ENCODE measurements at places on chromosomes 16 and 17. TPM values are rescaled to one million over a fixed set of nuclear protein-coding genes. Genes with fewer than 3 reads are reported as not detected.

The SNN gene
- total RNA-seq = 66.9 TPM

The ZNF423 gene
- 11.4 TPM for total RNA-seq

The C1QTNF1 gene
- 31.1 TPM for total RNA-seq

The ADGRG3 gene
- 9.6 TPM for total RNA-seq

The MYO15A gene
- 0.39 TPM for total RNA-seq

GRCh38 chr17:6145946-6146345, 75.8 kb downstream of the WSCD1 start:
- no peak for DNase-seq
- H3K36me3 ChIP-seq = no peaks in the 10 kb centered on the region
- no peaks in the 10 kb centered on the region for H3K4me1 ChIP-seq
- no peak overlapping the region for H3K4me3 ChIP-seq
- H3K27me3 ChIP-seq = peaks cover 14% of the 10 kb centered on the region

DNA sequence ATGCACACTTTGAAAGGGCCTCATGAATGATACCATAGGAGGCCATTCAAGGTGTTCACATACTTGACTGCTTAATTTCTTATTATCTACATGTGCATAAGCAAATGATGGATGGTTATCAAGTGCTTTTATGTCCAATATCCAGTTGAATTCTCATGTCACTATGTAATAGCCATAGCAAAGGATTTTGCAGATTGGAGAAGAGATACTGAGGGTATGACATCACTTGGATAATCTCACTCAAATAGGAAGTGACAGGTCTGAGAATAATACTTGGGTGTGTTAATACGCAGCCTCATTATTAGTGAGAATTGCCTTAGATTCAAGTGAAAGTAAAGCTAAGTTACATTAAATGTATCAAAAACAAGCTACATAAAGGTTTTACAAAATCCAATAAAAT, 1208.6 kb downstream of the CDH11 start:
- H3K27ac ChIP-seq = no peak overlapping the region
- H3K36me3 ChIP-seq = no peaks in the 10 kb centered on the region
- no peaks in the 10 kb centered on the region for H3K4me1 ChIP-seq
- no peak for DNase-seq
- no peak overlapping the region for H3K4me3 ChIP-seq
- no peaks in the 10 kb centered on the region for H3K27me3 ChIP-seq

GRCh38 chr17:28421787-28422305, 15.8 kb upstream of the SLC46A1 start:
- no peak for DNase-seq
- H3K36me3 ChIP-seq = no peaks in the 10 kb centered on the region
- H3K4me1 ChIP-seq = no peaks in the 10 kb centered on the region
- H3K27me3 ChIP-seq = no peaks in the 10 kb centered on the region
- H3K4me3 ChIP-seq = no peak overlapping the region

GRCh38 chr17:6843241-6843880, 11.8 kb upstream of the TEKT1 start:
- no peak overlapping the region for H3K4me3 ChIP-seq
- H3K27ac ChIP-seq = no peak overlapping the region
- no peaks in the 10 kb centered on the region for H3K27me3 ChIP-seq
- no peak for DNase-seq
- no peaks in the 10 kb centered on the region for H3K4me1 ChIP-seq

GRCh38 chr17:79501910-79502309, 108.9 kb downstream of the RBFOX3 start:
- no peak overlapping the region for H3K4me3 ChIP-seq
- H3K4me1 ChIP-seq = no peaks in the 10 kb centered on the region
- H3K27ac ChIP-seq = no peak overlapping the region
- no peaks in the 10 kb centered on the region for H3K36me3 ChIP-seq
- H3K27me3 ChIP-seq = no peaks in the 10 kb centered on the region

DNA sequence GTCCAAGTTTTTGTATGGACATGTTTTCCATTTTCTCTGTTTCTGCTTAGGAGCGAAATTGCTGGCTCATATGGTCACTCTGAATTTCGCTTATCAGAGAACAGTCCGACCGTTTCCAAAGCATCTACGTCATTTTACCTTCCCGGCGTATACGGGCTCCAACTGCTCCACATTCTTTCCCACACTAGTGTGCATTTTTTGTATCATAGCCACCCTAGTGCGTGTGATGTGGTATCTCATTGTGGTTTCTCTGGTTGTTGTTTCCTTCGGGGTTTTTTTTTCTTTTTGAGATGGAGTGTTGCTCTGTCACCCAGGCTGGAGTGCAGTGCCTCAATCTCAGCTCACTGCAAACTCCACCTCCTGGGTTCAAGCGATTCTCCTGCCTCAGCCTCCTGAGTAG, 31.0 kb upstream of the BHLHA9 start:
- H3K27me3 ChIP-seq = no peaks in the 10 kb centered on the region
- peaks cover 5% of the 10 kb centered on the region for H3K4me1 ChIP-seq

DNA sequence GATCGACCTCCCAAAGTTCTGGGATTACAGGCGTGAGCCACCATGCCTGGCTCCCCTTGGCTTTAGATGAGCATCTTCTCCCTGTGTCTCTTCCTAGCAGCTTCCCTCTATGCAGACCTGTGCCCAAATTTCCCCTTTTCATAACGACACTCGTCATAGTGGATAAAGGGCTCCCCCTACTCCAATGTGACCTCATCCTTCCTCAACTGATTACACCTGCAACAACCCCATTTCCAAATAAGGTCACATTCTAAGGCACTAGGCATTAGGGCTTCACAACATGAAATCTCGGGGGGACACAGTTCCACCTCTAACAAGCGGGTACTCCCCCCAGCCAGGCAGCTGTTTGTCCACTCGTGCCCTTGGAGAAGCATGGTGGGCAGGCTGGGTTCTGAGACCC, 10.3 kb downstream of the KIF19 start:
- no peaks in the 10 kb centered on the region for H3K4me1 ChIP-seq
- DNase-seq = no peak
- no peaks in the 10 kb centered on the region for H3K27me3 ChIP-seq

- H3K4me3 ChIP-seq = no peak overlapping the region
- no peaks in the 10 kb centered on the region for H3K36me3 ChIP-seq
- no peak for DNase-seq
- peaks cover 11% of the 10 kb centered on the region for H3K4me1 ChIP-seq
- peaks cover 98% of the 10 kb centered on the region for H3K27me3 ChIP-seq
- H3K27ac ChIP-seq = no peak overlapping the region
Measured at GRCh38 chr17:48751733-48752398, 23.3 kb upstream of the HOXB13 start.

GRCh38 chr16:8583732-8584131, 6.6 kb downstream of the TMEM114 start:
- no peaks in the 10 kb centered on the region for H3K36me3 ChIP-seq
- no peak for DNase-seq
- H3K27me3 ChIP-seq = no peaks in the 10 kb centered on the region
- no peak overlapping the region for H3K4me3 ChIP-seq
- no peak overlapping the region for H3K27ac ChIP-seq
- H3K4me1 ChIP-seq = no peaks in the 10 kb centered on the region

All from esophagus muscularis mucosa (tissue), 4 donors.